Left ventricle myocardium inferior (tissue), 1 donor: ENCODE measurements at places on chromosomes 11 and 22.

DNA sequence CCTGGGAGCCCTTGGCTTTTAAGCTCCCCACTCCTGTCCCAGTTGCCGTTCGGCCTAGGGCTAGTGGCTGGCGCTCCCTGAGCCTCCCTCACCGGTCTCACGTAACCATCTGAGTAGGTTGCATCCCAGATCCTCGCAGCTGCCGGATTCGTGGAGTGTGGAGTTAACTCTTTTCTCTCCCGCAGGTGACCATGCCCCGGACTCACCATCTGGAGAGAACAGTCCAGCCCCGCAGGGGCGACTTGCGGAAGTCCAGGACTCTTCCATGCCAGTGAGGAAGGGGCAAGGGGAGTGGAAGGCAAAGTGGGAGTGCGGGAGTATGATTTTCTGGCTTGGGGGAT lies 902 bp downstream of the MUS81 start:
- no peak for DNase-seq

- no peak for DNase-seq
Measured at GRCh38 chr11:132111838-132112237, 741.4 kb downstream of the NTM start.

DNA sequence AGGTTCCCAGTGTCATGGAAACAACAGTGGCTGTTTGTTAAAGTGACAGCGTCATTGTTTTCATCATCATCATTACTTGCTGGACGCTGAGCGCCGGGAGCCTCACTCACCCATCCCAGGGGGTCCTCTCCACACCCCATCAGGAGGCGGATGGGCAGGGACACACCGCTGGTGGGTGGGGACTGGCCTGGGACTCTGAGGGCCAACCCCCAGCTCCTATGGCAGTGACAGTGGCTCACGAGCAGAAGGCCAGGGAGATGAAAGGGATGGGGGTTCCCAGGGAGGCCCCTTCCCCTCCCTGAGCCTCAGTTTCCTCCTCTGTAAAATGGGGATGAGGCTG lies 76.6 kb upstream of the PRR5 start:
- DNase-seq, result no peak

- DNase-seq, result peak; percentile 32
Measured at GRCh38 chr11:3817181-3817800, 8.9 kb downstream of the PGAP2 start.

GRCh38 chr11:110856996-110857812 lies 145.0 kb upstream of the ARHGAP20 start:
- no peak for DNase-seq

DNA sequence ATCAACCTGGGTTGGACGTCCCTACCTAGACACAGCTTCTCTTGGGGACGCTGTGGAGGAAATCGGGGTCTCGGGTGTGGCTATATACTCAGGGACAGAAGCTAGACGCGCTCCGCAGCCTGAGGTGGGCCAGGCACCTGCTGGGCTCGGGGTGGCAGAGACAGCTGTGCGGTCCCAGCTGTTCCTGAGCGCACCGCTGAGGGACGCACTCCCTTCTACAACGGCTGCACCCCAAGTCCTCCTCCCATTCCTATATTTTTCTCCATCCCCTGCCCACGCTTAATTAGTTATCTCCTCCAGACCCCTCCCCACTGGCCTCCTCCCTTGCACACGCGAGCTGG lies 188 bp upstream of the MTNR1B start:
- no peak for DNase-seq

GRCh38 chr11:110766316-110766715 lies 54.1 kb upstream of the ARHGAP20 start:
- DNase-seq, result no peak

- no peak for DNase-seq
Measured at GRCh38 chr11:46917762-46918082, 628 bp downstream of the LRP4 start.

DNA sequence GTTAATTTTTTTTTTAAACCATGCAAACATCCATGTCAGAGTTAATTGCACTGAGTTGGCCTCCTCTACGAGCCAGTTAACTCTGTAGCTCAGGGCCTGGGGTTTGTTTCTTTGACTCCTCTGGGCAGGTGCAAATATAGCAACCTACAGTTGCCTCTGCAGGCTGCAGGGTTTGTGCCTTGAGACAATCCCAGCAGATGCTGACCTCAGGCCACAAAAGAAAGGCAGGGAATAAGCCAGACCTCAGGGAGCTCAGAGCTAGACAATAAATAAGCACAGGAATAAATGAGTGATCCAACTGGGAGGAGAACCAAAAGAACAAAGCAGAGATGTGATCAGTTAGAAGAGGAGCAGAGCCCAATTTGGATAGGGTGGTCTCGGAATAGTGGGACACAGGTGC lies 390.8 kb downstream of the SHANK2 start:
- DNase-seq, result no peak

- DNase-seq, result no peak
Measured at GRCh38 chr11:56916587-56916986, 72.1 kb upstream of the OR5AK2 start.

DNA sequence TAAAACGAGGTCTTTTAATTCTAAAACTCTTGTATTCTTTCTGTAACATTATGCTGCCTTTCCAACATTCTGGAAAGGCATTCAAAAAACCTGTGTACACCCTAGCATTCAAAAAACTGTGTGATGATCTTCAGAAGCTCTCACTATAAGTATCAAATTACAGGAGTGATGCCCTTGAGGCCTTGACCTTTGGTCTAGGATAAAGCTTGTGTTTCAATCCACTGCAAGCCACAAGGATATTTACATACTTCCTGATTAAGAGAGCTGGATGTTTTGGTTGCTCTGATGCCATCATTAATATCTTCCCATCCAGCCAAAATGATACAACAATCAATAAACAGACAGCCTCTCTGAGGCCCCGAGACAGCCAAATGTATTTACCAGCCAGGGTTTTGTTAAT lies 11.9 kb downstream of the CLPB start:
- no peak for DNase-seq

DNA sequence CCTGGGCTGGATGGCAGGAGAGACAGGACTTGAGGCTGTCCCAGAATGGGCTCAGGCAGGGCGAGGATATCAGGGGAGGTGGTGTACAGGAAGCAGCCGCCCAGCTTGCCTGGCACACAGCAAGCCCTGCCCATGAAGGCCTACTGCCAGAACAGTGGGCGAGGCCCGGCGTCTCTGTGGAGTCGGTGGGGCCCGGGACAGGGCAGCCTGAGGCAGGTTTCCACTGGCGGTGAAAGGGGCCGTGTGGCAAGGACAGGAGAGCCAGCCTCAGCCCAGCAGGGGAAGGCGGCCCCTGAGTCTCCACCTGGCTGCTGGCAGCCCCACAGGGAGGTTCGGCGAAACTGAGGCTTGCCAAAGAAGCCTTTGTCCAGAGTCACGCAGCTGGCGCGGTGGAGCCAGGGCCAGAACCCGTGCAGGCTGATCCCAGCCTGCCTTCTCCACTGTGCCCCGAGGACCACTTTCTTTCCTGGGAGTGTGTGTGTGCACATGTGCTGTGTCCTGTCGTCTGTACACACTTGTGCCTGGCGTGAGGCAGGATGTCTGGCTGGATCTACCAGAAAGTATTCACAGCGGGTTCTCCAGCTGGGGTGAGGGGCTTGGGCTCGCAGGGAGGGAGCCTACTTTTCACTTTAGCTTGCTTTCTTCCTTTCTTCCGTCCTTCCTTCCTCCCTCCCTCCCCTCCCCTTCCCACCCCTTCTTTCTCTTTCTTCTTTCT lies 1.2 kb downstream of the TSPO start:
- peak; percentile 79 for DNase-seq

DNA sequence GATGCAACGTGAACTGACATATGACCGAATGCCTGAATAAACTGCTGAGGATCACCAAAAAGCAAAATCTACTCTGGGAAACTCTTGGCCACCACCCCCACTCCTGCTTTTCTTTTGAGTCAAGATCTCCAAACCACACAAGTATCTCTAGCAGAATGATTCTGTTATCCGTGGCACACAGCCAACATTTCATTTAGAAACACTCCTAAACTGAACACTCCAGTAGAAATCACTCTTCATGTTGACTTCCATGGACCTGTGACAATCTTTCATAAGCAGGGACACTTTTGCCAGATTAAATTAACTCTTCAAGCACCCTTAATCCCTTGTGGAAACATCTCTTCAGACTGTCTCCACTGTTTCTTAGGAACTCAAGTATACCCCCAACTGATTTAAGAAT lies 44.4 kb downstream of the VSIG10L2 start:
- no peak for DNase-seq

DNA sequence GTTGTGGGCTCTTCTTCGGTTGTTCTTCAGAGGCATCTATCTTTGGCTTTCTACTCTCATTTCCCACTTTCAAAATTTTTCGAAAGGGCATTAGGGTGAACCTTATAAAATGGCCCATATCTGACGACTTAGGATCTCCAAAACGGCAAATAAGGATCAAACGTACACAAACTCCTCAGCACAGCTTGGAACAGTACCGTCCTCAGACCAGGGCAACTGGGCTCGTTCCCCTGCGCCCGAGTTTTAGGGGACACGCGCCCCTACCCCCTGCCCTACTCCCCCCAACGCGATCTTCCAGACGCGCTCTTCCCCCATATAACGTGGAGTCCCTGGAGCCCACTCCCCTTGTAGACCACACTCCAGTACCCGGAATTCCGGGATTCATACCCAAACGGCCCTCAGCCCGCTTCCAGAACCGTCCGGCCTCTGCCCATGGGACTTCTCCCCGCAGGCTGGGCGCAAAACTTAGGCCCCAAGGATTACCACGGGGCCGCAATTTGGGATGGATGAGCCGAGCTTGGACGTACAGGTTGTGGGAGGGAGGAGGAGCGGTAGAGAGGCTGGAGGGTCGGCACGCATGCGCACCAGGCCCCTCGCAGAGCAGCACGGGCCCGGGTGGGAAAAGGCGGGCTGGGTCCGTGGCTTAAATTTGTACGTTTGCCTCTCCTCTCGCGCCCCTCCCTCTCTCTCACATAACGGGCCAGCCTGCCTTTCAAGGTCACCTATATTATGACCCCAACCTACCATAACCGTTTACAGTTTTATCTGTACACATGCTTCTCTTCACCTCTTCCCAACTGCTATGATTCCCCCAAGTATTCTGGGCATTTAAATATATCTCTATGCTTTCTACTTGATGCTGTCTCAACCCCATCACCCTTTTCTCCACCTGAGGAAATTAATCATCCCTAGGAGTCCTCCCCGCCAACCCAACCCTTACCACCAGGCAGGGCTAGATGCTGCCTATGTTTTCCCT lies 3.4 kb downstream of the CCDC89 start:
- peak; percentile 81 for DNase-seq

DNA sequence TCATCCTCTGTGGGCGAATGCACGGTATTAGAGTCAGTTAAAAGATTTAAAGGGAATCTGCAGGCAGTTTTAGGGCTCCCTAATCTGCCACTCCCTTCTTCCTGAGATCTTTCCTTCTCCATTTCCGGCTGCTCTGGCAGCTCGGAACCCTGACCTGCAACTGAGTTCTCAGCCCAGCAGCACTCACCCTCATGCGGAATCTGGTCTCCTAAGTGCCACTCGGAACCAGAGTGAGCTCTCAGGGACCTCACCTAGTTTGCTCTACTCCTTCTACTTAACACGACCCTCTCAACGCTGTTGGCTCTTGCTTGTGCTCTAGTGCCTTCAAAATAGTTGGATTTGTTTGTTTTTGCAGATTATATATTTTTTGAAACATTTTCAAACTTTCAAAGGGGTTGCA lies 19.3 kb upstream of the IL10RA start:
- DNase-seq, result no peak

GRCh38 chr11:68813773-68814172 lies 27.9 kb downstream of the CPT1A start:
- DNase-seq, result no peak

- DNase-seq, result no peak
Measured at GRCh38 chr11:7088921-7089320, at the start of gene RBMXL2. RBMXL2 (plus strand) TSS chr11:7088998; CDS start chr11:7089121, 123 bp downstream.

GRCh38 chr11:15936011-15936410 lies 420.3 kb downstream of the SOX6 start:
- DNase-seq, result no peak

DNA sequence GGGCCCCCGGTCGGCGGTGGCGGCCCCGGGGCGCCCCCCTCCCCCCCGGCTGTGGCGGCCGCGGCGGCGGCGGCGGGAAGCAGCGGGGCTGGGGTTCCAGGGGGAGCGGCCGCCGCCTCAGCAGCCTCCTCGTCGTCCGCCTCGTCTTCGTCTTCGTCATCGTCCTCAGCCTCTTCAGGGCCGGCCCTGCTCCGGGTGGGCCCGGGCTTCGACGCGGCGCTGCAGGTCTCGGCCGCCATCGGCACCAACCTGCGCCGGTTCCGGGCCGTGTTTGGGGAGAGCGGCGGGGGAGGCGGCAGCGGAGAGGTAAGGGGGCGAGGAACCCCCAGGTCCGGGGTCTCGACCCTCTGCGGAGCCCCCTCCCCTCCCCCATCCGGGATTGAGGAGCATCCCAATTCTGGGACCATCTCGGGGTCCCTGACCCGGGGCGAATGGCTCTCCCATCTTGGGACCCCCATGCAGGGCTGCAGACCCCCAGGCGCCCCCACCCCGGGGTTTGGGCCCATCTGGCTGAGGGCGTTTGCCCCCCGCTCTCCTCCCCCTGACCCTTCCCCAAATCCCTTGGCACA lies 431 bp downstream of the KMT2A start:
- no peak for DNase-seq

DNA sequence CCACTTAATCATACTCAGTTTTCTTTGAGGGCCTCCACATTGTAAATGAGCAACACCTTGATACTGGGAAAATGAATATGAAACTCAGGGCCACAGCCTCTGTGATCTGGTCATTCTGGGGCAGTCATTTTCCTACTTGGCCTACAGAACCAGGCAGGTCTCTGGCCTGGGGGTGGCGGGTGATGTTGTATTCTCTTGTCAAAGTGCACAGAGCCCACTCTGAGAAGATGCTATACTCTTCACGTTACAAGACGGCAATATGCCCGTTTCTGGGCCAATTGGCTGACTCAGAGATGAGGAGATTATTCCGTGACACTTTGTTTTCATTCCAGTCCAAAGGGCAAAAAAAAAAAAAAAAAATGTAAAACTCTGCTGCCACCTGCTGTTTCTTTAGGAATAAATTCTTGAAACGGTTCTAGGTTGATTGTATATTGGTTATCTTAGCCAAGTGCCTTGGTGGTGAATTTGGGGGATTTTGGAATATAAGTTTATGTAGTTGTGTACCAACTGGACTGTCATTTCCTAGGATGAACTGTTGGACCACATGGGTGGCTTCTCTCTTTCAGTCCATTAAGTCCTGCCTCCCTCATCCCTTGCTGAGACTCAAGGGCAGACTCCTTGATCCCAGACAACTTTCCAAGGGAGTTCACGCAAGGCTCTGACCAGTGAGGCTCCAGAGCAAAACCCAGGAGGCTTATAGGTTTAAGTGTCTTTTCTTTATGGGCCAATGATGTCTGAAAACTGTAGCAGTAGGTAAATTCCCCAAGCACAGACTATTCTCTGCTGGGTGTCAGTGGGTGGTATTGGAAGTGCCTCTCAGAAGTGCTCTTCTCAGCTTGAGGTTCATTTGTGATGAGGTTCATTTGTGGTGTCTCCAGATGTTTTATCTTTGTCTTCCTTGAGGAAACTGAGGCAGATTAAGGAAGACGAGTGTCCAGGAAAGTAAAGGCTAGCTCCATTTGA lies 18.2 kb downstream of the ADM start:
- DNase-seq, result peak; percentile 24

DNA sequence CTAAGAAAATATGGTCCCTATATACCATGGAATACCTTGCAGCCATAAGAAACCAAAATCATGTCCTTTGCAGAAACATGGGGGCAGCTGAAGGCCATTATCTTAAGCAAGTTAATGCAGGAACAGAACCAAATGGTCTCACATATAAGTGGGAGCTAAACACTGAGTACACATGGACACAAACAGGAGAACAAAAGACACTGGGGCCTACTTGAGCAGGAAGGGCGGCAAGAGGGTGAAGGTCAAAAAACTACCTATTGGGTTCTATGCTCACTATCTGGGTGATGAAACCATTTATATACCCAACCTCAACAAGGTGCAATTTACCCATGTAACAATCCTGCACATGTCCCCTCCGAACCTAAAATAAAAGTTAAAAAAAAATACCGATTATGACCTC lies 22.5 kb downstream of the GAS2 start:
- DNase-seq, result no peak
